ENCODE measurements at places on chromosomes 16 and 17.
A peak's percentile ranks its signal among the peaks of the same experiment; 100 is the strongest.

GRCh38 chr16:66616592-66616991, 12.1 kb downstream of the CMTM3 start:
- no peak for DNase-seq

- peak; percentile 48 for DNase-seq
These were observed 13.6 kb downstream of the ZC3H7A start for GRCh38 chr16:11783319-11784037.

- no peak for DNase-seq
These were observed 2.4 kb downstream of the PABPN1L start for GRCh38 chr16:88864099-88864498.

GRCh38 chr16:65515193-65515592, 393.3 kb upstream of the CDH11 start:
- no peak for DNase-seq

- no peak for DNase-seq
These were observed at the start of gene SCIMP for GRCh38 chr17:5234645-5235576. Gene SCIMP, minus strand, starts transcription at chr17:5234860. Its CDS starts 105 bp downstream, at chr17:5234755.

- no peak for DNase-seq
These were observed 315.6 kb downstream of the HS3ST3B1 start for GRCh38 chr17:14616528-14616927.

All from stimulated activated CD4-positive, alpha-beta T cell treated with anti-CD3 and anti-CD28 coated beads, Interleukin-15, amount 100 ng/mL, for 24 hours (primary cell).